ENCODE measurements at places on chromosomes 1 and 21.

DNA sequence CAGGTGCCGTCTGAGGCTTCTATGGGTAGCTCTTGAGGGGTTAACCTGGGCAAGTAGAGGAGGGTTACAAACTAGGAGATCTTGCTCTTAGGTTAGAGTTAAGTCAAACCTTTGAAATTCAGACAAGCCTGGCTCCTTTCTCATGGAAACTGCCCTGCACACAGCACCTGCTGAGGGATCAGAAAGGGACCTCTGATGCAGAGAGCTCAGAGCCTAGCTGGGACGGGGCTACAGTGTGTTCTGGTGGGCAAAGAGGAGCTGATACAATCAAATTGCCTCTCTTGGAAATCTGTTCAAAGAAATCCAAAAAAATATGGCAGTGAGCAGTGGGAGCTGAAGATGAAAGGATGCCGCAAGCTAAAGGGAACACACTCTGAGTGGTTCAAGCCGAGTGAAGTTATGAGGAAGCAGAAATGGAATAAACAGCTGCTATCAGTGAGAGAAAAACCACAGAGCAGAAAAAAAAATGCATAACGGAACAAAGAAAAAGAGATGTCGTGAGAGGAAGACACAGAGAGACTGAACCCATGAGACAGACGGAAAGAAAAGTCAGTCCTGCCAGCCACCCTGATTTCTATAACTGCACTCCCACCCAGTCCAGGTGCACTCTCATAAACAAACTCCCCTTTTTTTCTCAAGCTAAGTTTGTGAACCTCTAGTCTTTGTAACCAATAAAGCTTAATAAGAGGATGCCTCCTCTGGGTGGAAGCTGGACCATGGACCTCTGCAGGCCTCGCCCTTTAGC, 26.6 kb downstream of the PAFAH2 start:
- no peak for DNase-seq

GRCh38 chr1:79825551-79825950, 819.0 kb upstream of the ADGRL4 start:
- no peak for DNase-seq

- no peak for DNase-seq
Observed at GRCh38 chr1:242391896-242392295, 132.6 kb downstream of the PLD5 start.

GRCh38 chr1:48532976-48533375, 61.0 kb upstream of the SPATA6 start:
- DNase-seq, result no peak

GRCh38 chr1:68175621-68176398, 56.5 kb downstream of the WLS start:
- no peak for DNase-seq

GRCh38 chr1:18673976-18674375, 43.3 kb downstream of the PAX7 start:
- DNase-seq, result no peak

DNA sequence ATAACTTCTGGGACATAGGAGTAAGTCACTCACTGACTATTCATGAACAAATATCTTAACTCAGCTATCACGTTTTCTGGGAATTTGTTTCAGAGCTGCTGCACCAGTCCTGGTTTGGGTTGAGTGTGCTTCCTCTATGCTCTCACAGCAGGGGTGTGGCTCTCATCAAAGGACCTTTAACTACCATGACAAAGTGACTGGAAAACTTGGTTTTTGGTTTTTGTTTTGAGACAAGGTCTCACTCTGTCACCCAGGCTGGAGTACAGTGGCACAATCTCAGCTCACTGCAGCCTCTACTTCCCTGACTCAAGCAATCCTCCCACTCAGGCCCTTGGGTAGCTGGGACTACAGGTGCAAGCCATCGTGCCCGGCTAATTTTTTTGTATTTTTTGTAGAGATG, 4.1 kb downstream of the ILDR2 start:
- no peak for DNase-seq

Measured in psoas muscle (tissue), 8 donors.